ENCODE measurements at places on chromosomes 5 and 9.

GRCh38 chr5:89697581-89697980 is 712.0 kb downstream of the CETN3 start:
- no peak for DNase-seq

- no peak for DNase-seq
These were observed 39.0 kb upstream of the SAP30L start for GRCh38 chr5:154406826-154407225.

GRCh38 chr5:175854231-175855040 is 16.9 kb upstream of the CPLX2 start:
- DNase-seq: no peak

DNA sequence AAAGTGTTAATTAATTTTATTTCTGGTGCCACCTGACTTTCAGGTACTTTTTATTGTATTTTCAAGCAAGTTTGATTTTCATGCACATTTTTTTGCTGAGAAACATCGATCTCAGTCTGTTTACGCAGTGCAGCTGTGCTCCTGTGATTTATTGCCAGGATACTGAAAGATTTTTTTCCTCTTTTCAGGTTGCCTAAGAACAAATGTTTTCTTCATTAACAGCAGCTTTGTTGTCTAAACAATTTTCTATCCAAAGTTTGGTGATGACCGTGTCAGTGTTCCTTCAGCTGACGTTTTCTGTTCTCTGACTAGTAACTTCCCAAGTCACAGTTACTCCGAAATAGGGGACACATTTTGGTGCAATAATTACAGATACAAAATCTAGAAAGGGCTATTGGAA is 78.1 kb downstream of the VCAN start:
- DNase-seq: no peak

DNA sequence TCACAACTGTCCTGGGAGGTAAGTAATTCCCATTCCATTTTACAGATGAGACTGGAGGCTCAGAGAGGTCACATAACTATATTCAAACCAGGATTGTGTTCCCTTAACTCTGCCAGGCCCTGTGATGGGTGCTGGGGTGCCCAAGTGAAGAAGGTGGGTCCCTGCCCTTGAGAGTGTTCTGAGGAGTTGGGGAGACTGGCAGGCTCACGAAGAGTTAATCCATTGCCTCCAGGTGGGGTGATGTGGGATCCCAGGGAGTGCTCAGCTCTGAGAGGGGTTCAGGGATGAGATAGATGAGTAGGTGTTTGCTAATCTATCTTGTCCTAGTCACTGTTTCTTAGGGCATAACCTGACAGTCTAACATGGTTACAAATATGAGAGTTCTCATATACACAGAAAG is 36.7 kb downstream of the GSN start:
- no peak for DNase-seq

GRCh38 chr5:136236479-136237083 is 43.6 kb upstream of the SMIM32 start:
- no peak for DNase-seq

GRCh38 chr9:112028242-112029221 is 131.9 kb downstream of the UGCG start:
- no peak for DNase-seq

DNA sequence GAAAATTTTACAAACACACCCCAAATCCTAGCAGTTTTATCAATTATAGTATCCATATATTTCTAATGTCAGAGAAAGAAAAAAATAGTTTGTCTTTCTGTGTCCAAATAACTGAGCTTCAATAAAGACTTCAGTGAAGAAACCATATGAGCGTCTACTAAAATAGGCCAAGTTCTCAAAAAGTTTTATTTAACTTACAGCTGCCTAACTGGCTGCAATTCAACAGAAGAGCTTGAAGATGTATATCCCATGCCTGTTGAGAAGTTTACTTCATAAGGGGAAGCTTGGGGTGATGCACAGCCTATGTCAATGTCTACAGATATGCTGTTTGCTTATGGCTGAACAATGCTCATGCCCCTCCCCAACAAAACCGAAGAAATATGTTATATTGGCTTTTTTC is 43.7 kb upstream of the ELOVL7 start:
- DNase-seq: no peak

GRCh38 chr9:126839301-126839700 is 21.1 kb upstream of the ZBTB34 start:
- DNase-seq: no peak

- DNase-seq: peak; percentile 56
These were observed 14.3 kb upstream of the NR4A3 start for GRCh38 chr9:99807276-99807852.

GRCh38 chr9:30584559-30584958 is 1799.9 kb upstream of the ACO1 start:
- no peak for DNase-seq

GRCh38 chr5:132296412-132297016 is 2.3 kb downstream of the SLC22A4 start:
- no peak for DNase-seq

All from stimulated activated CD8-positive, alpha-beta memory T cell treated with anti-CD3 and anti-CD28 coated beads, Interleukin-7, amount 100 ng/mL, for 1 hour (primary cell).